Stimulated activated CD8-positive, alpha-beta memory T cell treated with anti-CD3 and anti-CD28 coated beads, Interleukin-4, amount 100 ng/mL, for 24 hours (primary cell): ENCODE measurements at places on chromosomes 5 and 9.

DNA sequence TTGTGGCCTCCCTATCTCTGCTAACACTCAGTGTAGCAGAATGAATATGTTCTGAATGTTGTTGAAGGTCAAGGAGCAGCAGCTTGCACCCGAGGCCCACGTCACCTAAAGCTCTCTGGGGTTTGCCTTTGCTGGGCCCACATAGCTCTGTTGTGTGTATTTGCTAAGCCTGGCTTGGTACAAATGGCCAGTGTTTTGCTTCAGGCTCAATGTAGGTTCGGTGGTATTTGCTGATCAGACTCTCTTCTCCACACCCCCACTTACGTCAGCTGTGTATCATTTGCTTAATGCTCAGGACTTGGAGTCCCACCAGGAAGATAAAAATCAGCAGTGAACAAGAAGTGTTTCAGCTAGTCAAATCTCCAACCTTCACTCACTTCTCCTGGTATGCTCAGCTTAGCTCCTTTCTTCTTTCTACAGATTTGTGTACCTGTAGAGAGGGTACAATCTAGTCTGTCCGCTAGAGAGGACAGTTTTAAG lies 4.8 kb upstream of the RFESD start:
- no peak for DNase-seq

- no peak for DNase-seq
These were observed 8.3 kb downstream of the CDK5RAP2 start for GRCh38 chr9:120571443-120572257.

GRCh38 chr5:113378081-113378480 lies 56.7 kb downstream of the TSSK1B start:
- DNase-seq: no peak

DNA sequence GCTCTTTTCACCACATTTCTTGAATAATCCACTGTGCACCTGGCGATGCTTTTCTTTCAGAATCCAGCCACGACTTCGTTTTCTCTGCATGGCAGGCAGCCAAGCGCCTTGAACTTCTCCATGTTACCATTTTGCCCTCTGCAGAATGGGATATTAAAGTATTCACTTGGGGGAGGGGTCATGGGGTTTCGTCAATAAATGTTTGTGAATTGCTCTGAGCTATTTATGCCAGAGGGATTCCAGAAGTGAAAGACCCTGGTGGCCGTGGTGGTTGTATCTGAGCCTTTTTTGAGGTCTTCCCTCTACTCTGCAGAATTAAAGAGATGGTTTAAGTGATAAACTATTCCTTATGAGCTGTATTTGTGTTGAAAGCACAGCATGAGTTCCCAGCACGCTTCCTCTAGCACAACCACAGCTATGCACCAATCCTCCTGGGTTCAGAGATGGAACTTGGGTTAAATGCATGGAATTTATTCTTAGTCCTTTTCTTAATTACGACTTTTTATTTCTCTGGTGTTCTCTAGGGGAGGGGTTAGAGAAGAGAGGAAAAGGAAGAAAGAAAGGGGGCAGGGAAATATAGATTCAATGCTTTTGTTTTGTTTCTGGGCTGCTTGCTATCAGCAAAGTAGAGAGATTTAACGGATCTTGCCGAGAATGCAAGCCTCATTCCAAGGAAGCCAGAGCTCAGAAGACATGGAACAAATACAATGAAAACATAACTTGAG lies 478.2 kb upstream of the TNC start:
- DNase-seq: no peak

DNA sequence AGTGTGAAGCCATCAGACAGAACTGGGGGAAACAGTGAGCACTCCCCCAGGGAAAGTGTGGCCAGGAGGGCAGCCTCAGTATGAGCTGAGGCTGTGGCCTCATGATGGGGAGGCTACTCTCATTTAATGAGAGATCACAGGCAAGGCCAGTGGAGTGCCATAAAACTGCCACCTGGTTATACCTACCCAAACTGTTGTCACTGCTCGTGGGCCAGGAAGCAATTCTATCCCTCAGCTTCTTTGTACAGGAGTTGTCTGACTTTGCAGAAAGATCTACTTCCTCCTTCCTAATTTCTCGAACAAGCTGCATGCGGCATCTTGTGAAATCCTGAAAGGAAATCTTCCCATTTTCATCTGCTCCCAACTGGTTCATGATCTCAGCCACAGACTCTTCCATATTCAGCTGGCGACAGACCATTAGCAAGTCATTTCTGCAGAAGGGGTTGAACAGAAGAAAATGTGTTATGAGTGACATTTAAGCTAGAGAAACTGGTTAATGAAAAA lies 50.0 kb downstream of the TSSK1B start:
- DNase-seq: no peak

DNA sequence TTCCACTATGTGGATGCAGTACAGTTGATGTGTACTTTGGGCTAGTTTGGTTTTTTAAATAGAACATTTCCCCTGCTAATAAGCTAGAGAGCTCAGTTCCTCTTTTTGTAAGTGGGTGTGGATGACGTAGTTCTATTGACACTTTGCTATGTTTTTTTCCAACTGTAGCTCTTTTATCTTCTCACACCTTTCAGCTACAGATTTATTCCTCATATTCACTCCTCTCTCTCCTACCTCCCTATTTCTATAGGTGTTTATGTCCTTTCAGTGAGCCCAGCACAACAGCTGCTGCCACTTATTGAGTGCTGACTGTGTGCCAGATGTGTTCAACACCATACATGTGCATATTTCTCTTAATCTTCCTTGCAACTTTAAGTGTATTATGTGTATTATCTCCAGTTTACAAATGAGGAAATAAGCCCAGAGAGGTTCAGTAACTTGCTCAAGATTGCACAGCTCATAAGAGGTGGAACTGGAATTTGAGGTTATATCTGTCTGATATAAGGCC lies 215.7 kb downstream of the SEMA6A start:
- no peak for DNase-seq

GRCh38 chr5:32255540-32255900 lies 57.2 kb downstream of the MTMR12 start:
- no peak for DNase-seq

DNA sequence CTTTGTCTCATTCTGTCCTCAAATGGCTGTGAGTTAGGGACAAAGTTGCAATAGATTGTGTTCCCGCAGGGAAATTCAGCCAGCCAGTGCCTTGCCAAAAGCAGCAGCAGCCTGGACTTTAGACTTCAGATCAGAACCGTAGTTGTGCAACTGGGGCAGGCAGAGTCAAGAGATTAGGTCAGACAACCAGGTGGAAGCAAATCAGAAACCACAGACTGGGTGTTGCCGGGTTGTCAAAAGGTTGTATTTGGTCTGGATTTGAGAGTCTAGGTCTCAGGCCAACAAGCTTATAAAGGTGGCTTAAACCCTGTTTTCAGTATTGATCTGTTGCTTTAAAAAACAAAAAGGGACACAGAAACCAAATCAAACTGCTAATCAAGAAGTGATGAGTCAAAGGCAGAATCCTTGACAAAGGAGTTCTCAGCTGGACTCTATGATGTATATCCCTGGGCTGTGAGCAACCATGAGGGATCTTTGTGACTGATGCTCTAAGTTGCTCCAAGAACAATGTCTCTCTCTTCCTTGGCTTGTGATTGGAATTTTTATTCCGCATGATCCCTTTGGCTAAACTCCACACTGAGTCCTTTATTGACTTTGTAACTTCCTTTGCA lies 20.9 kb downstream of the RFK start:
- no peak for DNase-seq

DNA sequence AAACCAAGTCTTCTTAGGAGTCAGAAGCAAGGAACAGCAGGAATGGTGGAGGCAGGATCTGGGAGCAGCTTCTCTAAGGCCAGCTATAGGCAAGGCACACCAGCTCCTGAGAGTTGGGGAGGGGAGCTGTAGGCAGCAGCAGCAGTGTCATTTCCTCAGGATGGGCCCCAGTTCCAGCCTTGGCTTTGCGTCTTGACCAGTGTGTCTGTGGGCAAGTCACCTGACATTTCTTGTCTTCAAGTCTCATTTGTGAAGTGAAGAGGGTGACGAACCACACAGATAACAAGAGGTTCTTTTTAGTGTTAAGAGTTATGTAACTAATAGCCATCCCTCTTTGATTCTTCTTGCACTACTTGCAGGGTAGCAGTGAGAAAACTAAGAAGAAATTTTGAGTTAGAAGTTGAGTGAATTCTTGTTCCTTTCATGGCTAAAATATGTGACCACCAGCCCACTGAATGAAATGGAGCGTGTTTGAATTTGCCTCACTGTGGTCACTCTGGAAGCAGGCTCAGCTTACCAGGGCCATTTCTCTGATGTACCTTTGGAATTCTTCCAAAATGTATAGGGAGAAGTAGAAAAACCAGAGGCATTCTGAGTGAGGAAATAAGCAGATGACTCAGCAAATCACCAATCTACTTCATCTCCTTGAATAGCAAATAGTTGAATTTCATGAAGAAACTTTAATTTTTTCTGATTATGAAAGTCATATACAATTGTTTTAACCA lies 42.4 kb downstream of the RHOBTB3 start:
- DNase-seq: no peak

DNA sequence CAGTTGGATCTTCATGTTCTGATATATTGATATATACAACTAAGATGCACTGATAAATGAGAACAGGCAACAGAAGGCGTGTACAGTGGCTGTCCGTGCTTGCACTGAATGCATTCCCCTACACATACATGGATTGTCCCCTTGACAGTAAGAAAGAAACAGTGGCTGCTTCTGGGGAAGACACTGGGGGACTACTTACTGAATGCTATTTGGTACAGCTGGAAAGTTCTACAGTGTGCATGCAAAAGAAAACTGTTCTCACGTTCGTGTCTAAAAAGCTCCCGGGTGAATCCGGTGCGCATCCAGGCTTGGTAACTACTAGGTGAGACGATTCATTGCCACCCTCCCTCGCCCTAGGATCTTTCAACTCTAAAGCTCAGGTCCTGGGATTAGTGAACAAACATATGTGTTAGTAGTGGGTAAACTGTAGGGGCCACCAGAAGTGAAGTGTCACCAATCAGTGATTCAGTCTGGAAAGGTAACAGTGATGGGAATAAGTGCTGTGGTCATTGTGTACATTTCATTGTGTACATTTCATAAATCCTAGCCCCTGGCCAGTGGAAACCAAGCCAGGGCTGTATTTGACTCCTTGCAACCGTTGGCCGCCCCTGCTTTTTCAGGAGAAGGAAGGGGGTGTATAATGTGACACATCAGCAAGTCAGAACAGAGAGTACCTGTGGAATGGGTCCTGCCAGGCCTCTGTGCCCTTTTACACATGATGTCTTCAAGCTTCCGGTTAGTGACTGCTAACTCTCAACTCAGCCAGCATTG lies 46.3 kb upstream of the BOD1 start:
- no peak for DNase-seq

GRCh38 chr5:58107704-58108103 lies 352.2 kb downstream of the PLK2 start:
- DNase-seq: no peak
